Immature natural killer cell (primary cell): ENCODE measurements at places on chromosomes 3 and 15.

DNA sequence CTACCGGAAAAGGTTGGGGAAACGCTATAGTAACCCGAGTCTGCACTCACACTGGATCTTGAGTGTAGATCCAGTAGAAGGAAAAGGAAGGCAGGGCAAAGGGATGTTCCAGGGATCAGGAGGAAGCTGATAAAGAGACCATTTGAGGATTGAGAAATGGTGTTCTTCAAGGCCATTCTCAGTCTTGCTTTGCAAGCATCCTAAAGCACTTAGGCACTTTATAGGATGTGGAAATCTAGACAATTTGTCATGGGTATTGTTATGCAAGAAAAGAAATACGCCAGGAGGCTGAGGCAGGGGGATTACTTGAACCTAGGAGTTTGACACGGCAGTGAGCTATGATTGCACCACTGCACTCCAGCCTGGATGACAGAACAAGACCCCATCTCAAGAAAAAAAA lies 13.2 kb upstream of the SCAMP5 start:
- DNase-seq, result no peak

DNA sequence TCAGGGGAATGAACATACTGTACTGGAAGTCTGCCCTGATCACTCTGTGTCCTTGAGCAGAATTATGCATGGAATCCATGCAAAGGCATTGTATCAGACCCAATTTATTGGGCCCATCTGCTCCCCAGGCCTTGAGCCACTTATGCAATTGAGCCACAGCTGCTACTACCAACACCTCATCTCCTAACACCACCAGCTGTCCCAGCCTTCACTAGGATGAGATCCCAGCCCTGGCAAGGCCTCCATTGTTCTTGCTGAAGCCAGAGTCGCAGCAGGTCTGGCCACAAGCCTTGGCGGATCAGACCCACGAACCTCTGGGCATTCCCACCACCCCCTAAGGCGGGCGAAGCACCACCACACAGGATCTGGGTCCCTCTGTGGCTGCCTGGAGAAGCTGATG lies 9.2 kb upstream of the NME9 start:
- DNase-seq, result no peak

- no peak for DNase-seq
Measured at GRCh38 chr15:81357180-81357686, 16.8 kb downstream of the TMC3 start.

DNA sequence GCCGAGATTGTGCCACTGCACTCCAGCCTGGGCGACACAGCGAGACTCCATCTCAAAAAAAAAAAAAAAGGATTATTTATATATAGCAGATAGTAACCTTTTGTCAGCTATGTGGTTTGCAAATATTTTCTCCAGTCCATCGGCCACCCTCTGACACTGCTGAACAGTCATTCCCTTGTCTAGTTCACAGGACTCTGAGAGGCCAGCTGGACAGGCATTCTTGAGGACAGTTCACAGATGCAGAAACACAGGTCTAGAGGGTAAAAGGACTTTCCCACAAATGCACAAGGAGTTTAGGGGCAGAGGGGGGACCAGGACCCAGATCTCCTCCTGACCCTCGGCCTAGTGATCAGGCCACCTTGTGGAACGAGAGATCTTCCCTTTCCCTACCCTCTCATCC lies 7.5 kb upstream of the TMEM40 start:
- no peak for DNase-seq

DNA sequence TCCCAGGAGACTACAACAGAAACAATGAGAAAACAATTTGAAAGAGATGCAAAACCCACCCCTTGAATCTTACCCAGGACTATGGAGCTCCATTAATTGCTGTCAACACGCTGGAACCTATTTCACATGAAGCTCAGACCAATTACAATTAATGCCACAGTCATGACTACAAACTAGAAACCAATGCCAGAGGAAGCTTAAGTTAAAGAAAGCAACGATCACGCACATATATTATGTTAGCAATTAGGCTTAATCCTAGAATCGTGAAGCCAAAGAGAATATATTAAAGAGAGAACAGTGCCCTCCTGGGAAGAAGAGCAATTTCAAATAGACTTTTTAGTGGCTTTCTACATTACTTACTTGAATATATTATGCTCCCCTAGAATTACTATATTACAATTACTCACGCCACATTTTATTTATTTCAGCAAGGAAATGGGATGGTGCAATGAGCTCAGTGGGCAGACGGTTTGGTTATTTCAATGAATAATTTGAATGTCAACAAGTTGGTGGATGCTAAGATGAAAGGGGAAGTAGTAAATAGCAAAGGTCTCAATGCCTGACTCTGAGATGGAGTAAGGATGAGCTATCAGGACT lies 125.5 kb downstream of the GREM1 start:
- no peak for DNase-seq

GRCh38 chr15:82113106-82113715 lies 67.4 kb upstream of the MEX3B start:
- DNase-seq, result no peak
